ENCODE measurements at places on chromosomes 12 and 14.

GRCh38 chr12:124543052-124543589 lies 24.3 kb downstream of the NCOR2 start:
- no peak for DNase-seq

- no peak for DNase-seq
Measured at GRCh38 chr14:30243805-30244204, 315.2 kb upstream of the G2E3 start.

GRCh38 chr12:124915239-124916236 lies 1.1 kb upstream of the UBC start:
- no peak for DNase-seq

- DNase-seq, result no peak
Measured at GRCh38 chr12:92722897-92723296, 20.1 kb downstream of the PLEKHG7 start.

DNA sequence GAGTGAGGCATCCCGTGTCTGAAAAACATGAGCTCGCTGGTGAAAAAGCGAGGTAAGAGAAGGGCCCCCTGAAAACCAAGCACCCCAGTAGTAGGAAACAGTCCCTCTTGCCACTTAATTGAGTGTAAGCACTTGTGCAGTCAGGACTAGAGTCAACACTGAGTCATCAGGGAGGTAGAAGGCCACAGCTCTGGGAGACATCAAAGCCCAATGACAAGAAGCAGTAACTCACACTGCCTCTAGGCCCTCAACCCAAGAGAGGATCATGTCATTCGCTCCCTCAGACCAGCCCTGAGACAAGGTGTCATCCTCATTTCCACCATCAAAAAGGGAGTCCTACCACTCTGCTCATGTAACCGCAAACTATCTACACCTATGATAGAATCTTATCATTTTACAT lies 17.8 kb downstream of the POMT2 start:
- DNase-seq, result no peak

GRCh38 chr14:44405011-44405486 lies 102.0 kb downstream of the FSCB start:
- DNase-seq, result no peak

- no peak for DNase-seq
Measured at GRCh38 chr14:32779840-32780239, 158.8 kb upstream of the NPAS3 start.

GRCh38 chr14:62916551-62916950 lies 128.7 kb downstream of the KCNH5 start:
- no peak for DNase-seq

DNA sequence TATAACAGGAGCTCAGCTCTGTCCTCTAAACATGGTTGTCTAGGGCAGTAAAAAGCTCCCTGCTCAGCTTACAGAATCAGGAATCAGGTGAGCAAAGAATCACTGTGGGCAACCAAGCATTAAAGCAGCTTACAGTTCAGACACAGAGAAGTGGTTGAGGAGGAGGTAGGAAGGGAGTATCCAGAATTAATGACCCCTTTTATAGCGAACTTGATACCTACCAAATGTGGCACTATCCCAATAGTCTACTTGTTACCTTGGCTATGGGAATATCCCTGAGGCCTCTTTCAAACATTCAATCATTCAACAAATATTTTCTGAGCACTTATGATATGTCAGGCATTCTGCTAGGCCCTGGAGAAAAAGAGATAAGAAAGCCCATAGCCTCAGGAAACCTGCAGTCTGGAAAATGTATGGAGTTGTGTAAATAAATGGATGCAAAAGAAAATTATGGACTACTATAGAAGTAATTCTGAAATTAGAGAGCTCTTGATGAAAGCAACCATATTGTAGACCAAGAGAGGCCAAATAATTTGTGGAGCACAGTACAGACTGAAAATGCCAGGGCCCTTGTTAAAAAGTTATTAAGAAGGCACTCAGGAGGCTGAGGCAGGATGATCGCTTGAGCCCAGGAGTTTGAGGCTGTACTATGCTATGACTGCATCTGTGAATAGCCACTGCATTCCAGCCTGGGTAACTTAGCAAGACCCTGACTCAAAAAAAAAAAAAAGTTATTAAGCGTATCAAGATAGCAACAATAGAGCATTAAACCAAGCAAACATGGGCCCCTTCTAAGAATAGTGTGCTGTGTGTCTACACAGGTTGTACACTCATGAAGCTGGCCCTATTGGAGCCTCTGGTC lies 134.0 kb upstream of the CPSF6 start:
- no peak for DNase-seq

DNA sequence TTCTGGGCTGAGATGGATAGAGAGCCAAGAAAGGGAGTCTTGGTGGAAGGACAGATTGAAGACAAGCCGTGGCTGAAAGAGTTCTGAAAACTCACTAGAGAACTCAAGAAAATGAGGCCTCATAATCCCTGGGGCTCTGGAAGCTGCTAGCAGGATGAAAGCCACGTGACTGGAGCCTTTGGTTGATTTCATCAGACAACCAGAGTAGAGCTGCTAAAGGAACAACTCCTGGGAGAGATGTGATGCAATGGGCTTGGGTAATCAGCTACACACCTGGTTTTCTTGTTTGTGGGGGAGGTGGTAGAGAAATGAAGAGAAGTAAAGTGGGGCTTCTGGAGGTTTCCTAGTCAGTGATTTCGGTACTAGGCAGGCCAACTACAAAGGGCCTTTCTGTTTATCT lies 13.4 kb downstream of the CSRNP2 start:
- DNase-seq, result no peak

GRCh38 chr14:20341646-20342045 lies 1.8 kb upstream of the PARP2 start:
- no peak for DNase-seq

- no peak for DNase-seq
Measured at GRCh38 chr14:61640158-61641136, 54.9 kb upstream of the HIF1A start.

DNA sequence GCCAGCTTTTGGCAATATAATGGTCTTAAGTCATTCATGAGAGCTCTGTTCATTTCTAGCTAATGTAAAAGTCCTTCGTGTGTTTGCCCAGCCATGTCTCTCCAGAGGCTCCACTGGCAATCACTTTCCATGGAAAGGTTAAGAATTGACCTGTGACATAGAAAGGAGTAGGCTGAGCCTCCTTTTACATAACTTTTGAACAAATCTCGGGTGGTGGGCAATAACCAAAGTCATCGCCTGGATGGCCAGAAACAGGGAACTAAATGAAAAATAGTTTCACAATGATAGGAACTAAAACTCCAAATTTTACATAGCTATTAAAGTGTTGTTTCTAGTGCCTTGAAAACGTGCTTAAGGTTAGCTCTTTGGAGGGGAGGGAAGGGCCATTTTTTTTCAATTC lies 6.5 kb downstream of the BHLHE41 start:
- DNase-seq, result no peak

- no peak for DNase-seq
Measured at GRCh38 chr12:45852508-45852907, 123.0 kb downstream of the ARID2 start.

DNA sequence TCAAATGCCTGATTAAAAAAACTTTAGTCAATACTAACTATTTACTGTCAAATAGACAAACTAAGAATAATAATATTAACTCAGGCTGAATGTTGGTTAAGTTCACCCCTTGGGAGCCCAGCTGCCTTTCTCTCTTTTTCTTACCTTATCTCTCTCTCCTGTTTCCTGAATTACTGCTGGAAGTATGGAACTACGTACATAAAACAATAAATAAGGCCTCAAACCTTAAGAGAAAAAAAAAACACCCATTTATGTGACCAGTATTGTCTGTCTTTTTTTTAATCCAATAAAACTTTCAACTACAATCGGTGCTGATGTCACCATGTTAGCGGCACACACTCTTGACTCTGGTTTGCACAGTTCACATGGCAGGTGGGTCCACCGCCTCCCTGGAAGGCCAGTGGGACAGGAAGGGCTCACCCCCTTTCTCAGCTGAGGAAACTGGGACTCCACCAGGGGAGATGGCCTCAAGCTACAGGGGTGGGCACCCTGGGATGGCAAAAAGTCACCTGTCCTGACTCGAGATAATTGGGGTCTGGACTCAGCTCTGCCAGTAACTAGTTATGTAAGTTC lies 21.3 kb downstream of the BCL11B start:
- no peak for DNase-seq

DNA sequence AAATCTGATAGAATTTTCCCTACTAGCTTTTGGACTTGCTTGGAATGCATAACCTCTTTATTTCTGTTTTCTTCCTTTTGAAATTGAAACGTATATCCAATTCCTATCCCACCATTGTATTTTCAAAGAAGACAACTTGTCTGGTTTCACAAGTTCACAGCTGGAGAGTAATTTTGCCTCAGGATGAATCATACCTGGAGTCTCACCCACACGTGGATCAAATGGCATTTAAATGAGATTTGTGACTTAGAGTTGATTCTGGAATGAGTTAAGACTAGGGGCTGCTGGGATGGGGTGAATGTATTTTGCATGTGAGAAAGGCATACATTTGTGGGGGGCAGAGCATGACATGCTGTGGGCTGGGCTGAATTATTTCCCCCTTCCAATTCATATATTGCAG lies 516.5 kb upstream of the MGAT4C start:
- no peak for DNase-seq

- DNase-seq, result no peak
Measured at GRCh38 chr12:9661720-9662119, 7.8 kb upstream of the CLEC2D start.

- no peak for DNase-seq
Measured at GRCh38 chr12:110741341-110742095, 1.2 kb downstream of the PPP1CC start.

DNA sequence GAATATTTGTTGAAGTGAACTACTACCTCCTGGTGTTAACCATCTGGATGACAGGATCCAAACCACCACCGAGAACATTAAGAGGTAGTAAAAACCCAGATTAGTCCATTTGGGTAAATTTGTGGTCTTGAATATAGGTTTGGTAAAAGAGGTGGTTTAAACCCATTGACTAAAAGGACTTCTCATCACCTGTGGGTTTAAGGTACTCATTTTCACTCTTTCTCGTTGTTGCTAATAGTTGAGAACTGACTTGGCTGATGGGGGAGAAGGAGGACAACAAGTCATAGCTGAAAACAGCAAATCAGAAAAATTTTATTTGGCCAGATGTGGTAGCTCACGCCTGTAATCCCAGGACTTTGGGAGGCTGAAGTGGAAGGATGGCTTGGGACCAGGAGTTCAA lies 59.2 kb downstream of the ACADS start:
- no peak for DNase-seq

DNA sequence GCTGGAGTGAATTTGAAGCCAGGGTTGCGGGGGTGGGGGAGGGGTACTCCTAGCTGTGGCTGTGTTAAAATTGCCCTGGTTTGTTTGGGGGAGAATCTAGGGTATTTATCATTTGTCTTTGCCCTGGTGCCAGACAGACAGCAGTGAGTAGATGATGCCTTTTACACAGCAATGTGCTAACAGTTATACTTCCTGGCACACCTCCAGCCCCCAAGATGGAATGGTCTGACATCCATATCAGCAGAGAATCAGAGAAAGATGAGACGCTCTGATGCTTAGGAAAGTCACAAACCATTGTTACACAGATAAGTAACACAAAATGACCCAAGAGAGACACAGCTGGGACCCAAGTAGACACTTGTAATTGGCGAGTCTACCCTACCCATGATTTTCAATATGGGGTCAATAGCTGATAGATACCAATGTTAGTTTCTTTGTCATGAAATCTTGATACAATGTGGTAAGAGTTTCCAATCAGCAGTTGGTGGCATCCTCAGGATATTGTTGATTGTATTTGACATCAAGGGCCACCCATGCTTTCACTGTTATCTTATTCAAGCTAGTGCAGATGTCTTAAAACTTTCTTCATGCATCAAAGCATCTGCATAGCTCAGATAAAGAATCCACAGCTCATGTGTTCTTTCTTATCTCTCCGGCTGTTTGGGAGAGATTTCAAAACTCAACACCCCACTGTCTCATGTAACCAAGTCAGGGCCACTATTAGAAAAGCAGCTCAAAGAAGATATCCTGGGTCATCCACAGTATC lies 2.6 kb upstream of the PRKAB1 start:
- no peak for DNase-seq

GRCh38 chr14:49463146-49463545 lies 123.0 kb downstream of the RPS29 start:
- DNase-seq, result no peak

- no peak for DNase-seq
Measured at GRCh38 chr12:111283521-111283920, 85.4 kb downstream of the PHETA1 start.

DNA sequence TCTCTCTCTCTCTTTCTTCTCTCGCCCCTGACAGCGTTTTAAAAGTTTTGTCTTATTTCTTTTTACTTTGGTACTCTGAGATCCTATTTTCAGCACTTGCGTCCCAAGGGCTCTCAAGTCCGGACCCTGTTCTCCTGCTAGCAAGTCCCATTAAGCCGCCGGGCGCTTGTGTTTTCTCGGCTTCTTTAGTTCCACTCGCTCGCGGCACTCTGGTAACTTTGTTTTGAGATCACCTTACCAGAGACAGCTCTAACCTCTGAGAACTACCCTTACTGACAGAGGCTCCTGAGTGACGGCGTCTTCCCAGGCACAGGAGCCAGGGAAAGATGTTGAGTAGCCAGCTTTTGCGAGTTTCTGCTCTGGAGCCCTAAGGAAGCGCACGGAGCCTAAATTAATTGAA lies 2.7 kb upstream of the MYF5 start:
- DNase-seq, result no peak

DNA sequence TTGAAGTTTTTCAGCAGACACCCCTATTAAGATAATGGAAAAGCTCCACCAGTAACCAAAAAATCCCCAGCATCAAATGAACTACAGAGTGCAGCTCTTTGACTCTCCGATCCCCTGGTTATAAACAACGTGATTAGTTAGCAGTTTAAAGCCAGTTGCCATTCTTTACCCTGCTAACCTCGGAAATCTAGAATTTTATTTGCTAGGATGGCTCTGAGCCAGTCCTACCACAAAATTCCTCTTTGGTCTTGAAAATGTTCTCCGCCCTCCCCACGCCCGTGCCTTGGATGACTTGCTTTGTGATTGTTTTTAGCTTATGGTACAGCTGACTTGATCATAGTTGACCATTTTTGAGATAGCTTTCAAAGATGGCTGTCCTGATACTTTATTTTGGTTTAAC lies 1.2 kb downstream of the KLHDC2 start:
- no peak for DNase-seq
